ENCODE measurements at places on chromosomes 11 and 22. TPM values are rescaled to one million over a fixed set of nuclear protein-coding genes. Genes with fewer than 3 reads are reported as not detected.

GRCh38 chr11:113188371-113188834 is 126.0 kb upstream of the TTC12 start:
- DNase-seq: no peak

DNA sequence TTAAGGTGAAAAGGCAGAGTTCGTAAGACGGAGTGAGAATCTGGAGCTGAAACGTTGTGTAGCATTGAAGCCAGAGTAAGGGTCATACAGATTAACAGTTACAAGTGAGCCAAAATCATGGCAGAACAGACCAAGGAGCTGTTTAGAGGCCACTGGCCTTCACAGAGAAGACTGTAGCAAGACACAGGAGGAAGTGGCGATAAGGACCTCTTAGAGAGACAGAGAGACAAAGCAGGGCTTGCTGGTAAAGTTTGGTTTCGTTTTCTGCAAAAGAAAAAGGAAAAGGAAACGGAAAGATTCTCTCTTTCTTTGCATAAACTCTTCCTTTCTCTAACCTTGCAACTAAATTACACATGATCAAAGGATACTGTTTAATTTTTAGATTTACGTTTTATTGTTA is 83.0 kb downstream of the AASDHPPT start:
- no peak for DNase-seq

GRCh38 chr11:35122308-35122707 is 16.7 kb upstream of the CD44 start:
- no peak for DNase-seq

- DNase-seq: no peak
These were observed 41.9 kb downstream of the RTN4R start for GRCh38 chr22:20226077-20226716.

DNA sequence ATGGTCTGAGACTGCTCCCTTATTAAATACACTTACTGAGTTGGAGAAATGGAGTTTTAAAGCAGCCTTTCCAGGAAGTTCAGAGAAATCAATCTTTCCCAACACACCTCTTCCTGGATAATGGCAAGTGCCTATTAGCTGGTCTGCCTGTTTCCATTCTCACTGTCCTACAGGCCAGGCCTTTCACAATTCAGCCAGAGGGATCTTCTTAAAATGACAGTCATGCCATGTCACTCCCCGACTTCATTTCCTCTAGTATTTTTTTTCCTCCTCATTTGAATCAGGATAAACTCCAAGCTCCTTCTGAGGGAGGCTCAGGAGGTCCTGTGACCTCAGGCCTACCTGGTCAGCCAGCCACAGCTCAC is 62.6 kb downstream of the FDX1 start:
- no peak for DNase-seq

DNA sequence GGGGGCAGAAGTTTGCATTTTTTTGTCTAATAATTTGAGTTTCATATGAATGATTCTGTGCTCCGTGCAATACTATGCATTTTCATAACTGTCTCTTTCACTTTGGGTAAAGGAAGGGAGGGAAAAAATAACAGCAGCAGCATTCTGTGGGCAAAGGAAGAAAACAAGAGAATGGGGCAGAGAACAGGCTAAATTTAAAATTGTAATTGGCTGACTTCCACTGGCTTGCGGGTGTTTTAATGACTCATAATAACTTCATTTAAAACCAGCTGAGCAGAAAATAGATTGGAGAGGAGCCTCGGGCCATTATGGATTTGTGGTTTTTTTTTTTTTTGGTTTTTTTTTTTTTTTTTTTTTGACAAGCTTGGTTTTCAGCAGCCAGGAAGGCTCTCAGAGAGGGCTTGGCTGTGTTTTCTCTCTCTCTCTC is 107.4 kb downstream of the ZBTB16 start:
- peak; percentile 58 for DNase-seq

DNA sequence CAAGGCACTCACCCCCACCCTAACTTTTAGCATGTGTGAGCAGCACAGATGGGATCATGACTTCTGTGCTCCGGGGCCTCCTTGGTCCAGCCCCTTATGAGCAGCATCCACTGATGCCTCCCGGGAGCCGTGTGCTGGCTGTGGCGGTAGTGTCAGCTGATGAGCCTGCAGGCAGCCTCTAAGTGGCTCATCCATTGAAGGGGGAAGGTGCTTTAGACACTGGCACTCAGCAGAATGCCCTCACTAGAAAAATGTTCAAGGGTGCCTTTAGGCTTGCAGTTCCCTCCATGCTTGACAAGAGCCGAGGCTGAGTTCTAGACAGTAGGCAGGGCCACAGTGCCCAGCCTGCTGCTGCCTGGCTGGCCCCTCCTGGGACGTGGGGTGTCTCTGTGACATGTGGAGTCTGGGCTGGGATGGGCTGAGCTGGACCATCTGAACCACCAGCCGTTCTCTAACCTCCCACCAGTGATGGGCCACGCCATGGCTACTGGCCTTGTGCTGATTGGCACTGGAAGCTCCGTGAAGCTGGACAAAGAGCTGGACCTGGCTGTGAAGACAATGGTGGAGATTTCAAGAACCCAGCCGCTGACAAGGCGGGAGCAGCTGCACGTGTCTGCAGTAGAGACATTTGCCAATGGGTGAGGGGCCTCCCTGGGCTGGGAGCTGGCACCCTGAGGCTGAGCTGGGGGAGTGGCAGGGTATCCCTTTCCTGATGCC is 5.8 kb downstream of the TTC38 start:
- DNase-seq: no peak

GRCh38 chr22:24483976-24484545 is 11.1 kb upstream of the UPB1 start:
- DNase-seq: no peak

GRCh38 chr22:43303751-43304150 is 39.4 kb downstream of the SCUBE1 start:
- DNase-seq: no peak

GRCh38 chr11:17063171-17064002 is 14.1 kb downstream of the RPS13 start:
- DNase-seq: peak; percentile 60

GRCh38 chr22:30922151-30922611 is 46.4 kb downstream of the MORC2 start:
- peak; percentile 63 for DNase-seq

GRCh38 chr22:48868554-48868953 is 959.1 kb downstream of the BRD1 start:
- no peak for DNase-seq

DNA sequence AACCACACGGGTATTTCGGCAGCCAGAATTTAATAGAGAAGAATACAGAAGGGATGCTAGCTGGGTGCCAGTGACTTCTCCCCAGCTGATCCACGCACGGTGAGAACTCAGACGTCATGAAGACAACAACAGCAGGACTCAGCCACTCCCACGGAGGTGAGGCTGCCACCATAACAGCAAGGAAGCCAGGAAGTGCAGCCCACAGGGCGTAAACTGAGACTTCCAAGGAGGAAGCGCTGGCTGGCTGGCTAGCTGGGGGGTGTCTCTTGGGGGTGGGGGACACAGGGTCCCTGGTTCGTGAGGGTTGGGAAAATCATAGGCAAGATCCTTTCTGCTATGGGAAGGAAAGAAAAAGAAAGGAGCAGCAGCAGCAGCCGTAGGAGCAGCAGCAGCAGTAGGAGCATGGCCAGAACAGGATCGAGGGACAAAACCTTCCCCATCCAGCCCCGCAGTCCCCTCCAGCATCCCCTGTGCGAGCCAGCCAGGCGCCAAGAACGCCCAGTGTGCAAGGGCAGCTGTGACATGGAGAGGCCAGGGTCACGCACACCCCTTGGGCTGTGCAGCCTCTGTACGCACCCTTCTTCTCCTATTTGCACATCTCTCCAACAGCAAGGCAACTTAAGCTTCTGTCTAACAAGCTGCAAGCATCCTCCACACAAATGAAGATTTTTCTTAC is 49.6 kb upstream of the SHANK2 start:
- peak; percentile 8 for DNase-seq

The SLC22A25 gene
- total RNA-seq: 2.0 TPM

The MTCH2 gene
- 65.7 TPM for total RNA-seq

The PUS3 gene
- total RNA-seq: 7.4 TPM

The ALDH3B1 gene
- 34.8 TPM for total RNA-seq

The UPK3A gene
- total RNA-seq: 0.40 TPM

The APOA4 gene
- not detected for total RNA-seq

Data from mucosa of gallbladder (tissue), 1 donor.